Fibroblast of mammary gland (primary cell): ENCODE measurements at places on chromosomes 3 and 15.

- no peak for DNase-seq
These were observed 34.9 kb downstream of the CYP19A1 start for GRCh38 chr15:51303462-51303980.

DNA sequence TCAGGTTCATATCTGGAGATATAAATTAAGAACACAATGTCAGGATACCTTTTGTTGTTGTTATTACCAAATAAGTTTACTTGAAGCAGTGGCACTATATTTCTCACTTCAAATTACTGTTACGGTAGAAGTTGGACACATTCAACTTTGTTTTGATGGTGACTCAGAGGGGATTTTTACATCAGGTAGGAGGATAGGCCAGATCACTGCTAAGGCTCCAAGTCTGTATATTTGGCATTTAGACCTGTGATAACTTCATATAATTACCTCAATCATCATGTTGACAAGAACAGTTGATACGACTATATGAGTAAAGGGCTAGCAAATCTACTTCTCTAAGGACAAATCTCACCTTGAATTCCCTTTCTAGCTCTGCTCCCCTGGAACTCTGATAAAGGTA, 15.6 kb downstream of the LZTFL1 start:
- no peak for DNase-seq

GRCh38 chr3:27633224-27633545, 88.9 kb downstream of the EOMES start:
- peak; percentile 63 for DNase-seq

GRCh38 chr15:89110060-89110459, 21.8 kb downstream of the ABHD2 start:
- DNase-seq: no peak

GRCh38 chr3:86801921-86802320, 189.0 kb downstream of the VGLL3 start:
- DNase-seq: peak; percentile 37

DNA sequence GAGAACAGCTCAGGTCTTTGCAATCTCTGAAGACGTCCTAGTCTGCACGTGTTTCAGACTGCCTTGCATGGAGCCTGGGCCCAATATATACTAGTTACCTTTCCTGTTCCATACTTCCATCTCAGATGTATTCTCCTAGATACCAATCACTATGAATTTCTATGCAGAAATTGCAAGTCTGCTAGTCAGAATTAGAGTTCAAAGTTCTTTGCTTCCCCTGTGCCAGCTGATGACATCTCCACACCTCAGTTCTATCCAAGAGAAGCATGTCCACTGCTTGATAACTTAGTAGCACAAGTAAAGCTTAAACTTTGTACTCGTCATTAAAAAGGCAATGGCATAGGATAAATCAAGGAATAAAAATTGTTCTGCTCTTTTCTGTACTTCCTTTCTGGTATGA, 133.6 kb upstream of the PLXND1 start:
- DNase-seq: no peak

DNA sequence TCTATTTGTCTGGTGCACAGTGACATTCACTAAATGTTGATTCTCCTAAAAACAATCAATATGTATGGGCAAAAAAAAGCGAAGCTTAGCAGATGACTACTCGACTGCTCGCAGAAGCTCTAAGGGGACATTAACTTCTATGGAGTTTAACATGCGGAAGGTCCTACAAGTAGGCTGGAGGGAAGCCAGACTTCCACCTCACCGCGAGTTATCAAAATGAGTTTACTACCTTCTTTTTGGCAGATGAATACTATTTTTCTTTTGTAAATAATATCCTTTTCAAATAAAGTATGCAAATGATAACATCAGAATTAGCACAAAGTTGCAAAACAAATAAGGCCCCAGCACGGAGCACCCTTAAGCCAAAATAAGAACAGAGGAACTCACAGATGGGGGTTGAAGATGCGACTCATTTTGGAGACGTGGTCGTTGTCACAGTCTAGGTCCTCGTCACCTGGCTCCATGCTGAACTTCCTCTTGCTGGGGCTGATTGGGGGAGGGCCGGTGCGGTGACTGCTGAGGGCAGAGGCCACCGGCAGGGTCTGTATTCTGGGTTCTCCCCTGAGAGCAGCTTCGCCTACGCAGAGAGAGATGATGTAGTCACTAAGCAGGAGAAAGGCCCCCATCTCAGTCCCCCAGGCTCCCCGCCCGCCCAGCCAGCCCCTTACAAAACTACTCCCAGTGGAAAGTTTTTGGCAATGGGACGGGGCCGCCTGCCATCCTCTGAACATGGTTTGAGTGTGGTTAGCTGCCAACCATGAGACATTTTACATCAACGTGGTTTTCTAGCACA, 42.1 kb downstream of the VGLL4 start:
- DNase-seq: peak; percentile 82

DNA sequence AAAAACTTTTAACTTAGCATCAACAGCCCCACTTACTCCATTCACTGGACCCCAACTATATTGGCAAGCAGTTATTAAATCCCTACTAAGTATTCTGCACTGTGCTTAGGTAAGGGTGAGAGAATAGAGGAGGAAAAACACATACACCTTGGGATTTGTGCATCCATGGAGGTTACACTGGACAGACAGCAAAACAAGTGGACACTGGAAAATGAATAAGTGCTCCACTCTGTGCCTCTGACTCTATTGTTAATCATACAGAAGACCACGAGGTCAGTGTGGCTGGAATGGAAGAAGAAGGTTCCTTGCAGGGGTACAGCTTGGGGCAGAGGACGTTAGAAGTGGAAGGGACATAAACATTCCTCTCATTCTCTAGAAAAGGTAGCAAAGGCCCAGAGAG, 3.2 kb downstream of the ADCY5 start:
- DNase-seq: no peak

DNA sequence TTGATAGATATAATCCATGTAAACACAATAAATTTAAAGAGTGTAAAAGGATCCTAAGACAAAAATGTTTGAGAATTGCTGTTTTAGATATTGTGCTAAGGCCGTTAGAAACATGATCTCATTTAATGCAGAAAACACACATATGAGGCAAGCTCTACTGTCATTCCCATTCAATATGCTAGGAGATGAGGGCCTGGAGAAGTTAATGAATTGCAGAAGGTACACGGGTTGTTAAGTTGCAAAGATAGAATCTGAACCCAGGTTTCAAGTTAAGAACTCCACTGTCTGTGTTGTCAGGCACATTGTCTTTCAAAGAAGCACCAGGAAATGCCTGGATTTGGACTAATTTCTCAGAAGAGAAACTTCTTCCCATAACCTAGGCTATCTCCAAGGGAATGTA, 65.1 kb upstream of the SAMMSON start:
- DNase-seq: no peak

DNA sequence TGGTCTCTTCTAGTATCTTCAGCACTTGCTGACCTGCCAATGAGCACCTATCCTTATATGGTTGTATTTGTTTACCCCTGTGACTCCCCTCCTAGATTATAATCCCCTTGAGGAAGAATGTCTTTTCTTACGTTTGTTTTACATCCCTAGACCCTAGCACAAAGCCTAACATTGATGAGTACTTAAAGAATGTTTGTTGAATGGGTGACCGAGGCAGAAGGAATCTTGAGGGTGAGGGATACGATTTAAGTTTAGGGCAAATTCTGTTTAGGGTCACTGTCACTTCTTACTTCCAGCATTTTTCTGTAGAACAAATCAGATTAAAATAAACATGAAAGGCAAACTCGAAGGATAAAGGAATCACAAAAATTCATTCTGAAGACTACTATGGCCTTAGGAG, 80.9 kb upstream of the FAM98B start:
- DNase-seq: no peak

DNA sequence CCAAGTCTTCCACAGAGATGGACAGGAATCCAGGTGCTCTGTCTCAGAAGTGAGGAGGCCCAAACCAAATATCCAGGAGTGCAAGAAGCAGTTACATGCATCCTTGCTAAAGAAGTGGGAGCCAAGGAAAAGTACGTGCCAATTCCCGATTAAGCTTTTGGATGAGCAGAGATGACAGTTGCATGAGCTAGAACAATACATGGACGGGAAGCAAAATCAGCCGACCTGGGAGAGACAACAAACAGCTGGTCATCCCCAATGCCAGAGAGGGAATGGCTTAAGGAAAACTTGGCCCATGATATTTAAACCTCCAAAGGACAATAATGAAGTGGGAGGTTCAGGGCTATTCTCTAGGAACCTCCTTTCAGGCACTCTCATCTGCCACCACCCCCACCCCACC, 86.0 kb upstream of the ABHD17C start:
- DNase-seq: no peak

GRCh38 chr3:34929036-34929435, 710.3 kb upstream of the ARPP21 start:
- no peak for DNase-seq

GRCh38 chr15:87645723-87646122, 610.8 kb downstream of the NTRK3 start:
- DNase-seq: no peak

DNA sequence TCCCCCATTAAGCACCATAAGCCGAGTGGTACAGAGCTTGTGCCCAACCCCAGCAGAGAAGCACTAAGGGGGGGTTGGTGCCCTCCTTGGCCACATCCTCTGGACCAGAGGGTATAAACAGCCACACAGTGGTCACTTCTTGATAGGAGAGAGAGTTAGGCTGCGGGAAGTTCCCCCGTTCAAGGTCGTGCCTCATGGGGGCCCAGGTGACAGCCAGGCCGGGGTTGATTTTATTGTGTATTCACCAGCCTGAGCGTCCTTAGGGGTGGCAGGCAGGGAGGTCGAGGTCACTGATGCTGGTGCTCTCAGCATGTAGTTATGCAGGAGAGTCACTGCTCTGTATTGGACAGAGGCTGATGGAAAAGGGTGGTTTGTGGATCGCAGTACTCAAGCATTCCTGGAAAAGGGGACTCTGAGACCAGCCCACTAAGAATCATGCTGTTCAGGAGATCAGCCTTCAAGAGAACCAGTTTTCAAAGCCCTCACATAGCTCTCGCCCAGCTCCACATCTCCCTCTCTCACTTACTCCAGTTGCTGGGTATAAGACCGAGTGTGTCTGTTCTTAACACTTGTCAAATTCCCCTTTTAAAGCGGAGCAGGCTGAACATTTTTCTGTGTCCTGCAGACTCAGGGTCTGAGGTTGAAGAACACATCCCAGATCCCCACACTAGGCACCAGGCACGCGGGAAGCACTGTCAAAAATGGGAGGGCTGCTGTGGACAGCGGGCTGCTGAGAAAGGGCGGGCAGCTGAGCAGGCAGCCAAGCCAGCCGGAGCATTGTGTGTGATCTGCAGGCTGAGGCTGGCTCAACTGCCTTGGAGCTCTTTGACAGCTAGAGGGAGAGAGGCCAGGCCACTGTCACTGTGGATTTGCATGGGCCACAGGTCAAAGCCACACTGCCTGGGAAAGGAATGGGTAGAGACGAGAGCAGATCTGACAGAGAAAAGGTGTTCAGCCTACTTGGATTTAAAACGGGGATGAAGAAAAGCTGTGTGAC, 279.3 kb upstream of the LRRFIP2 start:
- no peak for DNase-seq

- DNase-seq: peak; percentile 49
These were observed 39.6 kb downstream of the KLF13 start for GRCh38 chr15:31366169-31366734.

GRCh38 chr15:57735431-57735830, 28.9 kb downstream of the POLR2M start:
- DNase-seq: no peak

DNA sequence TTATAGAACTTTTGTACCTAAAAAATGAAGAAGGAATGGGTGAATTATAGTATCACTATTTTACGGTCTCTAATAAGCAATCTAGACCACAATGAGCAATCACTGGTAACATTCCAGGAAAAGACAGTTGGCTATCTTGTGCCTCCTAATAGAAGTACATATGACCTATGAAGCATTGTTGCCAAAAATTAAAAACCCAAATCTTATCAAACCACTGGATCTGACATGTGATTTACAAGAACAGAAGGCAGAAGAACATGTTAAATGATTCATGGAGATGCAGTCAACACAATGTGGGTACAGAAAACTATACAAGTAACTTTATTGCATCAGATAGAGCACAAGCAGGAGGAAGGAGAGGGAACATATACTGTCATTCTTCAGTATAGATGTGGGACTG, 14.5 kb upstream of the HYKK start:
- peak; percentile 62 for DNase-seq

GRCh38 chr15:58401276-58401675, 30.5 kb upstream of the LIPC start:
- DNase-seq: no peak

- DNase-seq: no peak
These were observed 16.1 kb downstream of the ATP10A start for GRCh38 chr15:25847051-25847450.

GRCh38 chr3:71563827-71564226, 19.7 kb downstream of the FOXP1 start:
- no peak for DNase-seq
